ENCODE measurements at places on chromosomes 2 and 18. TPM values are rescaled to one million over a fixed set of nuclear protein-coding genes. Genes with fewer than 3 reads are reported as not detected.

Gene GNAL
- 4.1 TPM for polyA plus RNA-seq

Gene BCL2
- 23.1 TPM for polyA plus RNA-seq

DNA sequence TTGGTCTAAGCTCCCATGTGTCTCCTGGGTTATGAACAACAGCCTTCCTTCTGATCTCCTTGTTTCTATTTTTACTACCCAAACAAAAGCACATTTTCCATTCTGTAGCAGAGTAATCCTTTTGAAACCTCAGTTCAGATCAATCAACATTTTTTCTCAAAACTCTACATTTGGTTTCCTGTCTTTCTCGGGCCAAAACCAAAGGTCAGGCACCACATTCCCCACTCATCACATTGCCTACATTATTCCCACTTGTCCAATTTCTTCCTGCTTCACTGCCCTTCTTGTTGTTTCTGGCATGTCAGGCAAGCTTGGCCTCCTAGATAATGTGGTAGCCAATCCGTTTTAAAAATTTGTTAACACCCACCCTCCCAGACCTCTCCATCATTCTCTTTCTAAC is 196.8 kb downstream of the PPP1R1C start:
- no peak for DNase-seq

Gene CNDP1
- 2.0 TPM for polyA plus RNA-seq

GRCh38 chr18:26004832-26005231 is 85.6 kb downstream of the SS18 start:
- no peak for DNase-seq

DNA sequence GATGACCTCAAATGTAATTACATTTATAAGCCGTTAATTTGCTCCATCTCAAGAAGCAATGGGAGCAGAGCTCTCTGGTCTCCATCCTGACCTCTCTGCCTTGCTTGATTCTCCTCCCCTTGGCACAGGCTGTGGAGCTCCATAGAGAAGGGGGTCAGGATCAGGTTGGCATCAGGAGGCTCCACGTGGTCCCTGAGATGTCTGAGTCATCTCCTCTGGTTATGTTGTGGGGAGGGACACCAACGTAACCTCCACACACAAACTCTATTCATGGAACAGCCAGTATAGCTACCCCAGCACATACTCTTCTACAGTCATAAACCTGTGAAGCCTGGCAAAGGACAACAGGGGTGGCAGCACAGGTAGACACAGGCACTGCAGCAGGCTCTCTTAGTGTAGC is 29.0 kb downstream of the TRABD2A start:
- no peak for DNase-seq

GRCh38 chr2:85449214-85449588 is 30.7 kb downstream of the SH2D6 start:
- no peak for DNase-seq

Gene RAB1A
- 254 TPM for polyA plus RNA-seq

- DNase-seq, result no peak
These were observed 86.4 kb downstream of the XRCC5 start for GRCh38 chr2:216195565-216196029.

Gene POTEC
- polyA plus RNA-seq, result 0.06 TPM

Data from renal cortex interstitium (tissue), 15 donors.